ENCODE measurements at places on chromosomes 16 and 17.
A peak's percentile ranks its signal among the peaks of the same experiment; 100 is the strongest.

GRCh38 chr16:35480361-35480760, 2020.9 kb downstream of the TP53TG3F start:
- DNase-seq, result no peak

DNA sequence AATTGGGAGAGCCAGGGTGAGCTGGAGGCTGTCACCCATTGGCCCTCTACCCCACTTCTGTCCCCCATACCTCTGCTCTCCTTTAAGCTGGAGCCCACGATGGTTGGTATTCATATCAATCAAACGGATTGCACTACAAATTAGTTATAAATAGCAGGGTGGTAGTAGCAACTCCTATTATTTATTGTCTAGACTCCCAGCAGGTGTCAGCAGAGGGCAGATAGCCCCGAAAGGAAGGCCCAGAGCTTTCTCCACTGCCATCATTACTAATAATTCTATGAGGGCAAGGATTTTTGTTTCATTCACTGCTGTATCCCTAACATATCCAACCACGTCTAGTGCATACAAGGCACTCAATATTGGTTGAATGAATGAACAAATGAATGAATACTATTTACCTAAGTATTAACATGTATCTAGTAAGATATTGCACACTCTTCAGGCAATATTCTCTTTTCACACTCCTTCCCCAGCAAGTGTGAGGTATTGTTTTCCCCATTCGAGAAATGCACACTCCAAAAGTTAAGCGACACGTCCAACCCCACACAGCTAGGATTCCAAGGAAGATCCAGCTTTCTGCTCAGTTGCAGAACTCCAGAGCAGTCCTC, 6.3 kb downstream of the C17orf50 start:
- DNase-seq, result no peak

- DNase-seq, result peak; percentile 12
These were observed 959 bp downstream of the SSH2 start for GRCh38 chr17:29929006-29929532.

DNA sequence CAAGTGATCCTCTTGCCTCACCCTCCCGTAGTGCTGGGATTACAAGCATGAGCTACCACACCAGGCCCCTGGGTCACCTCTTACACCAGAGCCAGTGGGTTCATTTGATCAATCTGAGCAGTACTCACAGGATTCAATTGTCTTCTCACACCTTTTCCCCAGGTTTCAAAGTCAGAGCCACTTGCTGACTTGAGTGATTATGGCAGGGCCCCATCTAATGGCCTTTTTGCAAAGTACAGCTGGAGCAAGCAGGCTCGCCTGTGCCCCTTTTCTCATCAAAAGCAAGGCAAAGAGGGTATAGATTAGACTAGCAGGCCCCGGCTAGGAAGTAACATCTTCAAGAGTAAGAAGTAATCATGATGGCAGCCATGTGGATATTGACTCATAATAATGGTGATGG, 114.8 kb upstream of the NOL11 start:
- no peak for DNase-seq

- DNase-seq, result no peak
These were observed 166.2 kb upstream of the ASIC2 start for GRCh38 chr17:33459078-33459940.

DNA sequence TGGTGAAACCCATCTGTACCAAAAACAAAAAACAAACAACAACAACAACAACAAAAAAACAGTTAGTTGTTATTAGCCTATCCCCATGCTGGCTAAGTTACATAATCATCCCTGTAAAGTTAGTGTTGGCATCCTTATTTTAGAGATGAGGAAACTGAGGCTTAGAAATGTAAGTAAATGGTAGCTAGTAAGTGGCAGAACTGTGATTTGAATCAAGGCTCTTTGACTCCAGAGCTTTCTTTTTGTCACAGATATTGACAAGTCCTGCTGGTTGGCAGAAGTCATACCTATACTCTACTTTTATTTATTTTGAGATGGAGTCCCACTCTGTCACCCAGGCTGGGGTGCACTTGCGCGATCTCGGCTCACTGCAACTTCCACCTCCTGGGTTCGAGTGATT, 42.1 kb downstream of the PRKCA start:
- no peak for DNase-seq

DNA sequence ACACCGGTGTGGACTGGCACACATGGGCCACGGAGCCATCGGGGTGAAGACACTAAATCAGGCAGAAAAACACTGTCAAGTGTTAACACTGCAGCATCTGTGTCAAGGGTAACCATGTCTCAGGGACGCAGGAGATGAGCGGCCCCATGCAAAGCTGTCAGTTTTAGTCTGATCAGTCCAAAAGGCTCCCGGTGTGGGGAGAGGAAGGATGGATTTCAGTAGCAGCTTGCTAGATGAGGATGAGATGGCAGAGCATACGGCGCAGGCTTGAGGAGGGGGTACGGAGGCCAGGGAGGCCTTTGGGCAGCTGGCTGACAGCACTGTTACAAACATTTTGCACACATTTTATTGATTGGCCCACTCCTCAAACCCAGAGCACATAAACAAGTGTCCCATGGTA, 98.1 kb downstream of the GNAO1 start:
- no peak for DNase-seq

DNA sequence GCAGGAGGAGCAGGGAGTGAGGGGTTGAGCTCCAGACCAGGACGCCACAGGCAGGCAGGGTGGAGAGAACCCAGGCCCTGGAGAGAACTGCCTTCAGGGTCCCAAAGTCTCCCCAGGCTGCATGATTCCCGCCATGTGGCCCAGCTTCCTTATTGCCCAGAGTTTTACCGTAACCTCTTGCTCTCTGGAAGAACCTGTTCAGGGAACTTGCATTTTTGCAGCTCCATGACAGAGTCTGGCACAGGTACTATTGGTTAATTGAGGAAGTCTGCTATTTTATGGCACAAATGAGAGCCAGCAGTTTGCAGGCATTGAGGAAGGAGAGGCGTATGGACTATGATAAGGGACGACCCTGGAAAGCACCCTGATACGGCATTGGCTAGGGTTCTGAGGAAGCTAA, 11.6 kb upstream of the NOS2 start:
- DNase-seq, result no peak

DNA sequence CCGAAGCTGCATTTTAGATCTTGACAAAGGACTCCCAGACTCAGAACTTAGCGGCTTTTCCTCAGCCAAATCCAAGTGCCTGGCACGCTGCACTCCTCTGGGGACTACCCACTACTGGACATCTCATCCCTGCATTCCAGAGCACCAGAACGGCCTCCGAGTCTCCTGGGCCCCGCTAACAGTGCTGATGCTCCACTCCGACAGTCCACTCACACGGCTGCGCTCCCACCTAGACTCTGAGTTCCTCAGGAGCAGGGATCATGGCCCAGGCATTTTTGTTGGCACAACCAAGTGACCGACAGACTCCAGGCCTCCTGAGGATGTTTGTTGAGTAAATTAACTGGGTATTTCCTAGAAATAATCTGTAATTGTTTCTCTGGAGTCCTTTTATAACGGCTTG, 79.1 kb downstream of the NDEL1 start:
- no peak for DNase-seq

GRCh38 chr17:21210411-21211076, 3.4 kb downstream of the TMEM11 start:
- DNase-seq, result no peak

GRCh38 chr17:48499735-48500434, 30.9 kb downstream of the HOXB1 start:
- no peak for DNase-seq

- DNase-seq, result no peak
These were observed 23.8 kb downstream of the SLC12A3 start for GRCh38 chr16:56888806-56889205.

DNA sequence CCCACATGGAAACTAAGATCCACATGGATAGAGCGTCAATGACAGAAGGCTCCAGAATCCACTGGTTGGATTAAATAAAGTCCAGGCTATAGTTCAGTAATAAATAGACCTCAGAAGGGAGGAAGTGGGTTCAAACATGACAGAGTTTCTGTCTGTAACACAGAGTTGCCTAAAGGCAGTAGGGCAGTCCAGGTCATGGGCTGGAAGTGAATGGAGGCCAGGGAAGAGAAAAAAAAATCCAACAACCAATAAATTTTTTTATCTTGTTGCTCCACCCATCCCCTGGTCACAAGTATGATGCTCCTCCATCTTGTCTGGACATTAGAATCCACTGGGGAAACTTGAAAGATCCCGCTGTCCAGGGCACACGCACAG, 92.4 kb downstream of the RGS9 start:
- no peak for DNase-seq

GRCh38 chr17:19753661-19754463, 5.8 kb upstream of the ALDH3A1 start:
- DNase-seq, result no peak

- no peak for DNase-seq
These were observed 27.9 kb upstream of the JPT2 start for GRCh38 chr16:1650131-1650530.

DNA sequence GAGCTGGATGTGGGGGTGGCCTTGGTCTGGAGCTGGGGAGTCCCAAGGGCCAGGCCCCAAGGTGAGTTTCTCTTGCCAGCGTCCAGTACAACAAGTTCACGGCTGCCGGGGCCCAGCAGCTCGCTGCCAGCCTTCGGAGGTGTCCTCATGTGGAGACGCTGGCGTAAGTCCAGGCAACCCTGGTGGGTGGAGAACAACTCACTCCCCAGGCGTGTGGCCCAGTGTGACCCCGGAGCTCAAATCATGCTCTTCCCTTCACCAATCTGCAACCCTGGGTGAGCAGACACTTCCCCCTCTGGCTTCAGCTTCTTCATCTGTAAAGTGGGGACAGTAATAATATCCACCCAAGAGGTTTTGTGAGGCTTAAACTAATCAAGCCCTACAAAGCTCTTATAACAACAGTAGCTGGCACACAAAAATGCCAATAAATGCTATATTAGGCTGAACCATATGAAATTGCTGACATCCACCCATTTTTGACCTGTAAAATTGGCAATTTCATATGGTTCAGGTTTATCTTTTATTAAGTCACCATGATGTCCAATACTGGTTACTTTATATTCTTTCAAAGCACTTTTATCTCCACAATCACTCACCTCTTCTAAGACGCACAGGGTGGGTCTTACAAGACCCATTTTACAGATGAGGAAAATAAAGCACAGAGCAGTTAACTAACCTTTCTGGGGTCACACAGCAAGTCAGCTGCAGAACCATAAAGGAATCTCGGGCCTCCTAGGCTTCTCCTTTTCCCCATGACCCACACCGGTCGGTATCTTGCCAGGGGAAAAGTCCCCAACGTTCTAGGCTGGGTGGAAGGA, 19.7 kb downstream of the DEXI start:
- DNase-seq, result no peak

DNA sequence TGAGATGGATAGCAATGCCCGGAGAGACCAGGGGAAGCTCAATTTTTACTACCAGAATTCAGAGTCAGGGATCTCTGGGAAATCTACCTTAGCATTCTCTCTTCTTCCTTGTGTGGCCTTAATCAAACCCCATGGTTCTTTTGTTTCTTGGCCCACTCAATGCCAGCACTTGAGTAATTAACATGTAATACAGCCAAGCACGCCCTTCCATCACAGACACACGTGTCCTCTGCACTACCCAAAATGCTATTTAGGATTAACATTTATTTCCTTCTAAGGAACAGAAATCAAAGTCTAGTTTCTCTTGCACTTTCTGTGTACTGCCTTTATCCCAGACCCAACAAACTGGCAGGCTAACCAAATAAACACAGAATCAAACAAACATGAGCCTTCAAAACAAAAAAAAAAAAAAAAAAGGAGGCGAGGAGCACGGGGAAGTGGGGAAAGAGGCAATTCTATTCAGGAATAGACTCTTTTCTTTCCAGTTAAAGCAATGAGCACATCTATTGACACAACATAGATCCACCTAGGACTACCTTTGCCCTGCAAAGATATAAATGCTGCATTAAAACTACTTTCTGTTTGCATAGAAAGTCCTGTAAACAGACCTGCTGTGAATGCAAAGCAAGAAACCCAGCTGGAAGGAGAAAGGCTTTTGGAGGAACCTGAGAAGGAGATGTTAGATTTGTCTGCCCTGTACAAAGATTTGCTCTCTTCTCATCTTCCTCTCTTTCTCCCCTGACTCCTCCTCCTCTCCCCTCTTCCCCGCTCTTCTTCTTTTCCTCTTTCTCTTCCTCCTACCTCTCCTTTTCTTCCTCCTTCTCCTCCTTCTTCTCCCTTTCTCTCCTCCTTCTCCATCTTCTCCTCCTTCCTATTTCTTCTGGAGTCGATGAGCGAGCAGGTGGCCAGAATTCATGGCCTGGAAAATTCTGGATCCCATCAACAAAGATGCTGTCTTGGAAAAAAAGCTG, 294.4 kb downstream of the NPIPA8 start:
- DNase-seq, result no peak

- no peak for DNase-seq
These were observed 10.3 kb downstream of the HIC1 start for GRCh38 chr17:2064980-2065785.

DNA sequence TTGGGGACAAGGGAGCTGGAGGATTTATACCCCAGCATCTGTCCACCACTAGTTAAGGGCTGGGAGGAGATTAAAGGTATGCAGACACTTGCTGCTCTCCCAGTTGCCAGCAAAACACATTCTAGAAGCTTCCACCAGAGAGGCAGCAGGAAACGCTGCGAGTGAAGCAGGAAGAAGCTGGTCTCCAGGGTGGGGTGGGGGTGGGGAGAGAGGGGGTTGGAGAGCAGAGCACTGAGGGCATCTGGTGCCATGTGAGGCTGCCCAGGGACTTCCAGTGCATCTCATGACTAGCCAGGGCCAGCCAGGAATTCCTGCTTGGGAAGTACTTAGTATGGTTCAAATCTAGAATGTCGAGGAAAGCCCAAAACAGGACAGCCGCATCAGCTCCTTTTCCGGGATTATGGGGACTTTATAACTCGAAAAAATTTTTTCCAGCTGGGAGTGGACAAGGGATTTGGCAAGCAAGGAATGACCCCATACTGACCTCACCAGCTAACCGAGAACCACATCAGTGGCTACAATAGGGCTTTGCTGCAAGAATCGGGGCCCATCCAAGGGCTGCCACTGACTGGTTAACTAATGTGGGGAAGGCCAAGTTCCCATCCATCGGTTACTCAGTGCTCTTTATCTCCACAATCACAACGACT, 26.2 kb upstream of the AXIN2 start:
- no peak for DNase-seq

DNA sequence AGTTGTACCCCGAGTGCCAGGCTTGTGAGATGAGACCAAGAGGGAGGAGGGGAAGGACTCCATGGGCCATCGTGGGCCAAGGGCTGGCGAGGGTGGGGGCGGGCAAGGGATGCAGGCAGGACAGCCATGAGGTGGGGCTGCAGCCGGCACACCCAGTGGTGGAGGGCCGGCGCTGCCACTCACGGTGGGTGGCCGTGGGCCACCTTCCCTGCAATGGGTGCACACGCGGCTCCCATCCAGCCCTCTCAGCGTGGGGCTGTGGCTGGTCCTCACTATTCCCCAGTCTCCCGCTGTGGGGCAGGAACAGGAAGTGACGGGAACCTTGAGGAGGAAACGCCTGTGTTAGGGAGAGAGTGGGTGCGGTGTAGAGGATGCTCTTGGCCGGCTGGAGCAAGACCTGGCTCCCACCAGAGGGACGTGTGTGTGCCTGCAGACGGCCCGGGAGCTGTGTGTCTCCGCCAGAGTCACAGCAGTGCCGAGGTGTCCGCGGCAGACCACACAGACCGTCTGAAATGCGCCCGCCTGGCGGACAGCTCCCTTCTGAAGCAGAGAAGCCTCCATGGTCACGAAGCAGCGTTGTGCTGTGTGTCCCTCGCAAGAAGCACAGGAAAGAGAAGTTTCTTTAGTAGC, 23.6 kb downstream of the CIBAR2 start:
- DNase-seq, result no peak

- no peak for DNase-seq
These were observed 183.3 kb downstream of the LGALS9B start for GRCh38 chr17:20284022-20284421.

Measured in stimulated activated CD8-positive, alpha-beta memory T cell treated with anti-CD3 and anti-CD28 coated beads, Interleukin-7, amount 100 ng/mL, for 48 hours (primary cell).